Foreskin keratinocyte (primary cell): ENCODE measurements at places on chromosomes 7 and 10.

- no peak for DNase-seq
These were observed 40.0 kb downstream of the GHRHR start for GRCh38 chr7:31003721-31004120.

DNA sequence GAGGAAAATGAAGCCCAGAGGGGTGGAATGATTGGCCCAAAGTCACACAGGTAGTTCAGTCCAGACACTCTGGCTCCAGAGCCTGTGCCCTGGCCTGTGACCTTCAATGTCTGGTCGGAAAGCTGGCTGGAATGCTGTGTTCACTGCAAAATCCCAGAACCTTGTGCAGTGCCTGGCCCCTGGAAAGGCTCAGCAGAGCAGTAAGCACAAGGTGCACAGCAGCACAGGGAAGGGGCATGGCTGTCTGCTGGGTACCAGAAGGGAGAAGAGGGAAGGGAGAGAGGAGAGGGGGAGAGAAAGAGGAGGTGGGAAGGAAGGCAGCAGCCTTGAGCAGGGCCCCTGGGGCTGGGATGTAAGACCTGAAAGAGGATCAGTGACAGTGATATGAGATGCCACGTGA is 28.4 kb upstream of the C10orf71 start:
- no peak for DNase-seq

DNA sequence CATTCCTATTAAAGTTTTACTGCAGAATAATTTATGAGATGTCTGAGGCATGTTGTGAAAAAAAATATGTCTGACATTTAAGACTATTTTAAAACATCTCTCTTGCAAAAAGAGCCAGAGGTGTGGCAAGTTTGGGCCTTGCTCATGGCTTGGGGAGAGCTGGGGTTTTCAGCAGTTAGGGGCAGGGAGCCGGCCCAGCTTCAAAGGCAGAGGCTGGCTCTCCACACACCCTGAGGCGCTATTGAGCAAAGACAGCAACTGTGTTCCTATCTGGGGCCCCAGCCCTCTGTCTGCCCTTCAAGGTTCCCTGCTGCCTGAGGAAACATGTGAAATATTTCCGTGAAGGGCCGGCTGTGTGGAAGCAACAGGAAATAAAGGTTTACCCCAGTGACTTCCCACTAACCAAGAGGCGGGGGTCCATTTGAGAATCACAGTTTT is 94.0 kb downstream of the SORBS1 start:
- peak; percentile 53 for DNase-seq

- peak; percentile 69 for DNase-seq
These were observed 138.1 kb upstream of the UNC5B start for GRCh38 chr10:71074176-71074755.

GRCh38 chr10:12419262-12419847 is 70.0 kb downstream of the CAMK1D start:
- peak; percentile 91 for DNase-seq

DNA sequence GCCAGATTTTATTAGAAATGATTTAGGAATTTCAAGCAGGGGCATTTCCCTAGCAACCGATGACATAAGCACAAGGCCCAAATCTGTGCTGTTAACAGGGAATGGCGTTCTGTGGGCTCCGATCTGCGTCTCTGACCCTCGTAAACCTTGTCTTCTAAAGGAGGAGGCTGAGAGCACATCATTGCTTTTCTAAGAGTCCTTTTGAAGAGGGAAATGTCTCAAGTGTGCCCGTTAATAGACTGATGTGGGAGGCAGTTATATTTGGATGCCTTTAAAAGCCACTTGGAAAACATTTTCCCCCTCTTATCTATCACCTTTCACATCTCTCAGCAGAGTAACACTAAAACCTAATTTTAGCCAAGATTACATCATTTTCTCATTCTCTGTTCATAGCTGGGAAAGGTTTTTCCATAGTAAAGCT is 424.1 kb upstream of the GALNT17 start:
- no peak for DNase-seq

- no peak for DNase-seq
These were observed at the start of gene NEURL1 for GRCh38 chr10:103493362-103493915. TSS of gene NEURL1 (plus strand) at chr10:103493705. CDS start at chr10:103494388, 683 bp downstream.

DNA sequence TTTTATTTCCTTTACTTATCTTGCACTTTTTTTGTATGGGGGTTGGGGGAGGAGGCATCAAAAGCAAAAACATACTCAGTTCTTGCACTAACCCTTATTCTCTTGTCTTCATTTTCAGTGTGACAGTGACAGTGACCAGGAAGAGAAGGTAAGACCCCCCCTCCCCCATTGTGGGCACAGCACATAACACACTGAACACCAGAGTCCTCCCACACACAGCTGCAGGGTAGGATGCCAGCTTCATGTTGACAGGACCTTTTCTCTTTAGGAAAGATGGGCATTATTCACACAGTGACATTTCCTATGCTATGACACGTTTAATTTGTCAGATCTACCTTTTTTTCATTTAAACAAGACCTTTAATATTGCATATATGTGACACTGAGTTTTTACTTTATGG is 696.3 kb upstream of the GALNT17 start:
- DNase-seq = no peak

DNA sequence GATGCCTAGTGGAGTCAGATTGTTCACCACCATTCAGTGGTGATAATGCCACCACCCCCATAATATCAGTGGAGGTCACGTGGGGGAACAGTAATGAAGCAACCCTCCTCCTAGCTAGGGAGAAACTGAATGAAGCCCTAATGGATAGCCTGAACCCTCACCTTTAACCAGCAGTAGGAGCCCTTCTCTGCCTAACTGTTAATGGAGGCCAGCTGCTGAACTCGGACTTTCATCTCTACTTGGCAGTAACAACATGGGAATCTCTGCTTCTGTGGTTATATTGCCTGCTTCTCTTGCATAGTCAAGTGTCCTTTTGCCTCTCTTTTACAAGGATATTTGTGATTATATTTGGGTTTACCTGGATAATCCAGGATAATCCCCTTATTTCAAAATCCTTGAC is 1097.9 kb downstream of the REEP3 start:
- DNase-seq = no peak

- no peak for DNase-seq
These were observed 217.8 kb upstream of the AGK start for GRCh38 chr7:141333459-141333858.

DNA sequence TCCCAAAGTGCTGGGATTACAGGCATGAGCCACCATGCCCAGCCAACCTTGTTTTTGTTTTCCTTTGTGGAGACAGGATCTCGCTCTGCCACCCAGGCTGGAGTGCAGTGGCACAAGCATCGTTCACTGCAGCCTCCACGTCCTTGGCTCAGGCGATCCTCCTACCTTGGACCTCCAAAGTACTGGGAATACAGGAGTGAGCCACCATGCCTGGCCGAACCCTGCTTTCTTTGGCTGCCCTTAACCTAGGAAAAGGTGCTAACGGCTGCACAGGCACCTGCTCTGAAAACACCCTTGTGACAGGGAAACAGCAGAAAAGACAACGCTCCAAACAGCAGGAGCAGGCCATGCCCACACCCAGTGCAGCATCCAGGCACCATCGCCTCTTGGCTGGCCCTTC is 71.9 kb downstream of the OAT start:
- no peak for DNase-seq

- no peak for DNase-seq
These were observed 80.9 kb upstream of the SHH start for GRCh38 chr7:155893176-155893575.

GRCh38 chr7:80707318-80707717 is 68.9 kb downstream of the CD36 start:
- no peak for DNase-seq

DNA sequence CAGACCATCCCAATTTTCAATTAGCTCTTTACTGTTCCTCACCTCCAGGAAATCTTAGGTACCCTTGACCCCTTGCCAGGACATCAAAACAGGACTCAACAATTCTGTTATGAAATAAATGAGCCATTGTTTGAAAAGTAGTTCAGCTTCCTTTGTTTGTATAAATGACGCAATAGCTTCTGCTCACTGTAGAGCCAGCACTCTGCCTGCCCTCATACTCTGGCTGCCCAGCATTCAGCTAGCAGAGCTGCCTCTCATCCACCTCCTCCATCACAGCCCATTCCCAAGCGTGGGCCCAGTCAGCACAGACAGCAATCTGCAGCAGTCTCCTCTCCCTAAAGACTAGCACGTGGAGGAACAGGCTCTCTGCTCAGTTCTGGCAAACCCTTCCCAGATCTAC is 478.6 kb downstream of the GRID1 start:
- DNase-seq = no peak

DNA sequence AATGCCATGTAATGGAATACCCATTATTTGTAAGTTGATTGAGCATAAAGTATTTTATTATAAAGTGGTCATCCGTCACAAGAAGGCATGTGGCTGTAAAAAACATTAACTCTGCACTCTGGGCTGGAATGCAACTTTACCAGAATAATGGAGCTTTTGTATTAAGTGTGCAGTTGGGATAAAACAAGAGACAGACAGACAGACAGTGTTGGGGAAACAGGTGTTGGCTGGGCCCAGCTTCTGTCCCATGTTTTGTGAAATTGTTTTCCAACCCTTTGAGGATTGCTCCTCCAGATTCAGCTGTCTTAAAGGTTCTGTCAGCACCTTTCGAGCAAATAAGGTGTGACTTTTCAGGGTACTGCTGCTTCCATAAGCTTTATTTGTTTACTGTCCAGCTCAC is 67.9 kb upstream of the NFKB2 start:
- no peak for DNase-seq

DNA sequence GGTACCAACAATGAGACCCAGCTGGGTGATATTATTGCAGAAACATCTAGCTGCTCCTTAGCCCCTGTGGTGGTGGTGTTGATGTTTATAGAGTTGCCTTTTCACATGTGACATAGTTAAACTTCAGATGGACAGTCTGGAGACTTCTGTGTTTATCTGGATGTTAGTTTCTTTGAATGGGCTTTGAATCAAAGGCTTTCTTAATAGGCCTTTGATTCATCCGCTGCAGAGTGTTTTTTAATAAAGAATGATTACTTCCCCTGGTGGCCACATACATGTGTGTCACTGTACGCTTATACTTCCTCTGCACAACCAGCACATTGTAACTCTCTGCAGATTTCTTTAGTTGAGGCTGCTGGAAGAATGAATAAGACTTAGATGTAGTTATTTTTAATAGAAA is 221.0 kb downstream of the DYNC1I1 start:
- no peak for DNase-seq

DNA sequence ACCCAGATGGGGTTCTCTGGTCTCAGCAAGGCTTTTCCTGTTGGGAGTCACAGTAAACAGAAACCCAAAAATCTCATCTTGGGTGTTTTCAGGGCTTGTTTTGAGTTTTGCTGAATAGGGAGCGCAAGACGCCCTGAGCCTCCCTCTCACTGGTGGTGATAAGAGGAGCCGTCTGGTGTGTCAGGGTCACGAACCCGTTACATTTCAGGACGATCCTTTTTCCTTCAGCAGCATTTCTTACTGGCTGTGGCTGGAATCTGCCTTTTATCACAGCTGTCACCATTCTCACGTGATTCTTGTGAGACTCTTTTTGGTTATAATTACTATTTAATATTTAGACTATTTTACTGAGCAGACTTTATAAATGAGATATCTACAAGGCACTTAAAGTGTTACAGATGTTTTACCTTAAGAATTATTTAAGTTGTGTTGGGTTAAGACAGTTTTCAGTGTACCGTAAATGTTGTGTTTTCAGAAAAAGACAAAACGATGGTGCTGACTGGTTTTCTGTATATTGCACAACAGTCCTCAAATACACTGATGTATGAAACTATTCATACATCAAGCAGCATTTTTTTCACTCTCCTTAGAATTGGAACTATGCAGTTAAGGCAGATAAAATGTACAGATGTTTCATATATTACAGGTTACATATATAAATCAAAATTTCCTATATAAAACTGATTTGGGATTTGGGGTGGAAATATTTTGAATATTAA is 2.2 kb upstream of the GET4 start:
- no peak for DNase-seq

DNA sequence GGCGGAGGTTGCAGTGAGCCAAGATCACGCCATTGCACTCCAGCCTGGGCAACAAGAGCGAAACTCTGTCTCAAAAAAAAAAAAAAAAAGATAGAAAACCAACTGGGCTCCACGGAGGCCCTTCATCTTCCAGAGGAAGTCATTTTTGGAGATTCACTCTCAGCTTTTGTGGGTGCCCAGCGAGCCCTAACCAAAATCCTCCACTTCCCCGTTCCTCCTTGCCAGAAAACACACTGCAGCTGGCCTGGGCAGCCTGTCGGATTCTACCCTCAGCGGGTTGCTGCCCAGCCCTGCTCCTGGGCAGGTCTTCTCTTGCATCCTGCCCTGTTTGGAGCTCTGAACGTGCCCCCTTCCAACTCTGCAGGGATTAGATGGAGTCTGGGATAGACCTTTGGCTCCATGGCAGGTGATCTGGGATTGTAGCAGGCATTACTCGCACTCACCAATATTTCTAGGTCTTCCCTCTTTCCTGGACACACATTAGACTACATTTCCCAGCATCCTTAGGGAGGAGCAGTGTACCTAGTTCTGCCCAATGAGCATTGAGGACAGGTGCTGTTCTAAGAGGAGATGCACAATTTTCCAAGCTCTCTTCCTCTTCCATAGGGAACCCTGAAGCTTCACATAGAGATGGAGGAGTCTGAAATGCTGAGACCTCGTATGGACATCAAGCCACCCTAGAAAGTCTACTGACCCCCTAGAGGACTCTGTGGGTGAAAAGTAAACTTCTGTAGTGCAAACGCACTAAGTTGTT is 4.6 kb downstream of the GRID2IP start:
- DNase-seq = no peak

GRCh38 chr10:72297281-72297804 is 23.6 kb downstream of the DDIT4 start:
- no peak for DNase-seq

GRCh38 chr7:90210981-90211380 is 559 bp upstream of the STEAP2 start:
- DNase-seq = no peak

DNA sequence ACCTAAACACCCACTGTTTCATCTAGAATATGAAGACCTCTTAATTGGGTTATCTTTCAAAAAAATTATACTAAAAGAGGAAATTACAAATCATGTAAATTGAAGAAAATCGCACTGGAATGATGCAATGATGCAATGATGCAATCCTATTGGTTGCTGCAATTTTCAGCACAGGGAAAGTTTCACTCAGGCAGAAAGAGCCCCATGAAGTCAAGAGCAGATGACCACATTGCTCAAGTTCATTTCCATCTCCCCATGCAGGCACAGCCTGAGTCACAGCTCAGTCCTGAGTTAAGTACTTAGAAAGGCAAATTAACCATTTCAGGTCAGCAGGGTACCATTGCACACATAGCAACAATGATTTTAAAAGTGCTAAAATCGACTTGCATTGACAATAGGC is 180.3 kb upstream of the MYO3A start:
- no peak for DNase-seq

GRCh38 chr7:30910411-30911073 is 1.1 kb upstream of the AQP1 start:
- no peak for DNase-seq

- no peak for DNase-seq
These were observed 8.1 kb downstream of the RADIL start for GRCh38 chr7:4875391-4875790.
